ENCODE measurements at places on chromosomes 2 and 18.

- DNase-seq = peak; percentile 38
These were observed 56.6 kb downstream of the ZNF804A start for GRCh38 chr2:184654945-184655344.

DNA sequence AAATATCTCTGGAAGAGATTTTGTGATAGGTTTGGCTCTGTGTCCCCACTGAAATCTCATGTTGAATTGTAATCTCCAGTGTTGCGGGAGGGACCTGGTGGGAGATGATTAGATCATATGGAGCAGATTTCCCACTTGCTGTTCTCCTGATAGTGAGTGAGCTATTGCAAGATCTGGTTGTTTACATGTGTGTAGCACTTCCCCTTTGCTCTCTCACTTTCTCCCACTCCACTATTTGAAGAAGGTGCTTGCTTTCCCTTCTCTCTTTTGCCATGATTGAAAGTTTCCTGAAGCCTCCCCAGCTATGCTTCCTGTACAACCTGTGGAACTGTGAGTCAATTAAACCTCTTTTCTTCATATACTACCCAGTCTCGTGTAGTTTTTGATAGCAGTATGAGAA is 97.0 kb upstream of the FN1 start:
- no peak for DNase-seq

DNA sequence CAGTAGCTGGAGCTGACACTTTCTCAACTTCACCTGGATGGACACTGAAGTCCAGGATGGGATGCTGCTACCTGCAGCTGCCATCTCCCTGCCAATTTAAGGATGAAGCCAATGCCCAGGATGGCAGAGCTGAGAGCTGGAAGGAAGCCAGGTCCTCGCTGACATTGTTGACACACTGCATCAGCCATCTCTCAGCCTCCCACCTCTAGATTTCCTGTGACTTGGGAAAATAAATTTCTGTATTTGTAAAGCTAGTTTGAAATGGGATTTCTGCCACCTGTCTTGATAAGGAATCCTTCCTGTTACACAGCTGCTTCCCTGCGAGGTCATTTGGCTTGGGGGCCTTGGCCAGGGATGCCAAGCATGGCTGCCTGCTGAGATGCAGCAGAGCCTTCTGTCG is 43.5 kb downstream of the KCTD1 start:
- no peak for DNase-seq

- no peak for DNase-seq
These were observed 31.4 kb downstream of the COLEC11 start for GRCh38 chr2:3626118-3626811.

DNA sequence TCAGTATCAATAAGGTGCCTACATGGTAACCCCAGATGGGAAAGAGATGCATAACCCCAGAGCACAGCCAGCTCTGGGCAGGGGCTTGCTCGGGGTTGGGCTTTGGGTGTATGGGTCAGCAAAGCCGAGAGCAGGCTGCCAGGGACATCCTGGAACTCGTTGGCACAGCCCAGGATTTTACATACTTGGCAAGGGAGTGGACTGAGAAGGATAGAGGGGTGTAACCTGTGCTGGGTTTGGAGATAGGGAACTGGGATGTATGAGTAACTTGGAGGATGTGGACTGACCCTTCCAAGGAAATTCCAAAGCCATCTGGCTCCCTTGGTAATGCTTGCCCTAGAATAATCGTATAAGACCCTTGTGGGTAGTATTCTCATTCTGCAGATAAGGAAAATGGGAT is 44.2 kb downstream of the GPR39 start:
- no peak for DNase-seq

Data from fibroblast of upper back skin (primary cell).